Tibial artery (tissue), 4 donors: ENCODE measurements at places on chromosomes 7 and 10.
A peak's percentile ranks its signal among the peaks of the same experiment; 100 is the strongest.

DNA sequence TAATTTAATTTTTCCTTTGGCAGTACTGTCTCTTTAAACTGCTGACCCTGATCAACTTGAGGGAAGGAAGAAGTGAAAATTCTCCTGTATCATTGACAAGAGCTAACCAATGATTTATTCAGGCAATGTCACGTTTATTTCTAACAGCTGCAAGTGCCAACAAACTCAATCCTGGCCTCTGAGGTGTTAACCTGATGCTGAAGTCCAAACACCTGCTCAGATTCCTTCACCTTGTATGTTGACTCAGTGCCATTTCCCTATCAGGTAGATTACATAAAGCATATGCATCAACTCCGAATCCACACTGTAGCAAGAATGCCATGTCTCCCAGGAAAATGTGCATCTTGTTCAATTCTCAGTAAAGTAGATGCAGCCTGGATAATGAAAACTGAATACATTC is 820.0 kb downstream of the XPNPEP1 start:
- DNase-seq: no peak

- no peak for DNase-seq
Observed at GRCh38 chr10:8183241-8183704, 128.8 kb downstream of the GATA3 start.

GRCh38 chr10:80196950-80197315 is 8.4 kb downstream of the ANXA11 start:
- no peak for DNase-seq

GRCh38 chr7:24943096-24943948 is 36.7 kb downstream of the OSBPL3 start:
- no peak for DNase-seq

- DNase-seq: no peak
Observed at GRCh38 chr7:36865019-36865418, 140.7 kb upstream of the AOAH start.

GRCh38 chr10:106440355-106440754 is 724.2 kb downstream of the SORCS1 start:
- DNase-seq: no peak

DNA sequence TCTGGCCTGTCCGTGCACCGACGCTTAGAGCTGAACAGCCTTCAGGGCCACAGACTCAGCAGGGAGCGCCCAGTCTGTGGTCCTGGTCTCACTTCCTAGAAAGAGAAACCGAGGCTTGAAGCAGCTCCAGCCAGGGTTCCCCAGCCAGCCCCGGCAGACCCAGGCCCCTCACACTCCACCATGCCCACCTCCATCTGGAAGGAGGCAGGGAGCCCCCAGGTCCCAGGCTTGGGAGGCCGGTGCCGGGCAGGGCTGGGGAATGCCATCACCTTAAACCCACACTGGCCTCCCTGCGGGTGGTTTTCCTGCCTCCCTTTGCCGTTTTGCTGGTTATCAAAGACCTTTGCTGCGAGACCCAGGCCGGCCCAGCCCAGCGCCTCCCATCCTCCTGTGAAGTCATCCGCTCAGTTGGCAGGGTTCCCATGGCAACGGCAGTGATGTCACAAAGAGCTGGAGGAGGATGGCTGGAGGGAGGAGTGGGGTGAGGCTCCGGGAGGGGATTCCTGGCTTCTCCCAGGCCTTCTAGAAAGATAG is 24.0 kb downstream of the ELFN1 start:
- DNase-seq: peak; percentile 54

- no peak for DNase-seq
Observed at GRCh38 chr7:25031432-25031831, 51.5 kb upstream of the OSBPL3 start.

- DNase-seq: no peak
Observed at GRCh38 chr10:52391927-52392602, 78.0 kb downstream of the DKK1 start.

GRCh38 chr10:27153845-27154193 is 365 bp downstream of the YME1L1 start:
- no peak for DNase-seq

- peak; percentile 62 for DNase-seq
Observed at GRCh38 chr7:44059219-44060090, 5.9 kb downstream of the PGAM2 start.

DNA sequence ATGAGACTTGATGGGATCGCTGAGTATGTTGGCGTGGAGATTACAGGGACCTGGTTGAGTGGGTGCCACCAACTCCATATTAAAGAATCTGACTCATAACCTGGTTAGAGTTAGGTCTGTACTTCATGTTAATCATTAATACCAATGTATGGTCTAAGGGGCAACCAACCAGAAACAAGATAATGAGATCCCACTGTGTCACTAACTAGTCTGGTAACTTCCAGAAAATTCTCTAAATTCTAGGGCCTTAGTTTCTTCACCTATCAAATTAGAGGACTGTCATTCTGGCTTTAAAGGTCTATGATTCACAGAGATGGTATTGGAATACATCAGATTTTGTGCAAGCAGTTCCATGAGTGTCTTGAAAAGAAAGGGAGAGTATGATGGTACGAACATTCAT is 102.2 kb downstream of the SNX10 start:
- no peak for DNase-seq

DNA sequence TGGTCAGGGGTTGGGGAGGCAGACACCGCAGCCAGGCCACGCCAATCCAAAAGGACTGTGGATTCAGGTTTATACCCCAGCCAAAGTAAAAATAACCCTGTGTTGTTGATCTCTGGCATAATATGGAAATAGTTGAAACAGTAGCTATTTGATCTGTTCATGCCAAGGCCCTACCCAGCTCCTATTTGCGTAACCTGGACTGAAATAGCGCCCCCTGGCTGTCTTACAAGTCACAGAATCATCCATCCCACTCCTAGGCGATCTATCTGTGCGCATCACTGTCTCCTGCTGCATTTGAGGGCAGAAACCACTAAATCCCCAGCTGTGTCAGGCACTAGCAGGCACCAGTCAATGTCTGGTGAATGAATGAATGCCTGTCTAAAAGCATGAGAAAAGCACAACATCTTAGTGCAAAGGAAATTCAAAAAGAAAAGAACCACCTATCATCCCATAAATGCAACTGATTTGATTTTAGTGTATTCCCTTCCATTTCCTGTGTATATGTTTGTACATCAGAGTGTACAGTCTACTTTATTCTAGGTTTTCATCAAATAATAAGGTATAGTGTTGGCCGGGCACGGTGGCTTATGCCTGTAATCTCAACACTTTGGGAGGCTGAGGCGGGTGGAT is 160.0 kb downstream of the SLIT1 start:
- DNase-seq: peak; percentile 35

DNA sequence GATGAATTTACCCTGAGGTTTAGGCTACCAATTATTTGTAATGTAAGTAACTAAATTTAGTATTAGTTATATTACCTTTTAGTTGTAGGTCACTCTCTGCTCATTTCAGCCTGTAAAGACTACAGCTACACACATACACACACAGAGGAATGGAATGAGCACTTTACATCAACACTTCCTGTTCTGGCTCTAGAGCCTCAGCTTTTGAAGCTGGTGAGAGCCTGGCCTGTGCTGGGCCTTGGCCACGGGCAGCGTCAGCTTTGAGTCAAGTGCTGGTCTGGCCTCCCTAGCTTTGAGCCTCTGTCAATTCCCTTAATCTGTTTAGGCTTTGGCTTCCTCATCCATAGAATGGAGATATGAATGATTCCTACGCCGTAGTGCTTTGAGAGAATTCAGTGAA is 141.7 kb downstream of the EGFR start:
- DNase-seq: no peak

DNA sequence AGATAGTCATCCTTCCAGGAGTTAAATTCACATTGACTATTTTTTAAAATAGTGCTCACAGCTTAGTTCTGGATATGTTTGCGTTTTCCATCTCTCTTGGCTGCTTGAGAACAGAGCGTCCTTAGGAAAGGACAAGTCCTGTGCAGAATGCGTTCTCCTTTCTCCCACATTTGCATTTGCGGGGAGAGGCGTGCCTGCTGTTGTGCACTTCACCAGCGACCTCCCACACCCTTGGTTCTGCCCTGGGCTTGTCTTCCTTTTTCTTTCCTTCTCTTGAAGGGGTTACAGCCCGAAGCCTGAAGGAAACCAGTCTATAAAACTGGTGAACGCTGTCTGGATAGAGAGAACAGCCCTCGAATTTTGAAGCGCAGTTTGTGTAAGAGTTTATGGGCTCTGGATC is 367.1 kb downstream of the DPP6 start:
- no peak for DNase-seq

DNA sequence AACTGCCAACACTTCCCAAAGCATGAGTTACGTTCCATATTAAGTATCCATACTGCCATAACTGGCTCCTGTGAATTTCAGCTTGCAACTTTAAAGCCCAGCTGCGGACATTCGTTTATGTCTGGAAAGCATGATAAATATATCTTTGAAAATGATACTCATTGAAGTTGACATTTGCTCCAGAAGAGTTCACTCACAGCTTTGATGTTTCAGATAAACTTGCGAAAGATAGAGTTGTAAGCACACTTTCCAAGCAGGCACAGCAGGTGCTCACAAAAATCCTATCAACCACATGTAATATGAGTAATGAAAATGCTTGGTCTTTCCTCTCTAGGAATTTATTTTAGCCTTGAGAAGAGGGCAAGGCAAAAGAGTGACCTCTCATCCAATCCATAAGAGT is 4.5 kb downstream of the CHCHD3 start:
- DNase-seq: no peak

- DNase-seq: no peak
Observed at GRCh38 chr10:72729528-72729927, 37.6 kb downstream of the MCU start.

DNA sequence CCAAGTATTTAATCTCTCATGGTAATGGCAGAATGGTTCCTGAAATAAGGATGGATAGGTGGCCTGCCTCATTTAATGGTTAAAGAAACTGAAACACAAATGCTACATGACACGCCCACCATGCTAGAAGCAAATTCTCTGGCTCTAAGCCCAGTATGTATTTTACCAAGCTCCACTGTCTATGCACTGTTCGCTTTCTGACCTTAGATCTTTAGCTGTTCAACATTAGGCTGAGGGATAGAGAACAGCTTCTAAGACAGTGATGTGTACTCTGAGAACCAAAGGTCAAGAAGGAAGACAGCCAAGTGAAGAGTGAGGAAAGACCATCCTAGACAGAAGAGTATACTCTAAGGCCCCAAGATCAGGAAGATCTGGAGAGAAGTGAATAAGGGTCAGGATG is 26.6 kb downstream of the FAM3C start:
- DNase-seq: no peak
